ENCODE measurements at places on chromosomes 7 and 10.

- DNase-seq = no peak
Measured at GRCh38 chr7:117084286-117084685, 131.0 kb downstream of the ST7 start.

- no peak for DNase-seq
Measured at GRCh38 chr7:96973986-96974385, 31.4 kb upstream of the DLX6 start.

DNA sequence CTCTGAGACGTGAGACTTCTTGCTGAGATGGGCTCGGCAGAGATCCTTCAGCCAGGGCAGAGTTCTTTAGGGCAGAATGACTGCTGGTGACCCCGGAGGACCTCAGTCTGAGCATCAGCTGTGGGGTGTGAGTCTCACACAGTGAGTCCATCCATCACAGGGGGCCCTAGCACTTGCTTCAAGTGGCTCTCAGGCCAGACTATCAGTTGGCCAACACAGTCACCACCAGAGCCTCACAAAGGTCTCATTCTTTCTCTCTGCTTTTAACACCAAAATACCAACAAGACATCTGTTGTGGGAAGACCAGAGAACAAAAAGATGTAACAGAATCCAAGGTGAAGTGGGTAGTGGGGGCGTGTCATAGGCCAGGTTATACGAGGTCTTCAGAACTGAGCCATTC is 345.6 kb upstream of the NRP1 start:
- no peak for DNase-seq

DNA sequence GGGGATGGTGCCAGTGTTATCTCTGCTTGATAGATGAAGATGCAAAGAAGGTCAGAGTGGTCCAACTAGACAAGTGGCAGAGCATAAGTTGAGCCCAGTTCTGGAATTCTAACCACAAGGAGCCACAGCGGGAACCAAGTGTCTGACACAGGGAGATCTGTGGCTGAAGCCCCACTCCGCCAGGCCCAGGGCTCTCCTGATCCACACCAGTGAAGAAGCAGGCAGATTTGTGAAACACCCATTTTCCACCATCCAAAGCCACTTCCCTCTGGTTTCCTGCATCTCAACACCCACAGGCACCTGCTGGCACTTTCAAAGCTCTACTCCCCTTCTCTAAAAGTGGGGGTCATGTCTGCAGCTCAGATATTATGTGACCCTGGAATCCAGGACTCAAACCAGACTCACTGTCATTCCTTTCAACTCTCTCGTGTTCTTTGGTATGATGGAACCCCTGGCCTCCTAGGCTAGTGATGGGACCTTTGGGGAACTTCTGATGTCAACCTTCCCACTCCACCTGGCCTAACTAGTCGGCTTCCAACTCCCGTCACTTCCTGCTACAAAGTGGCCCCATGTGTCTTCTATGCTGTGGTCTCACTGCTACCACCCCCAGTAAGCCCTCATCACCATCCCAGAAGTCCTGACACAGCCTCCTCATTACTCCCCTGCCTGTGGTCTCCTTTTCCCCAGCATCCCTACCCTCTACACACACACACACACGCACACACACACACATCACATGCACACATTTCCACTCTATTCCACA is 177.6 kb downstream of the GRID1 start:
- DNase-seq = no peak

GRCh38 chr10:36771725-36772124 is 353.7 kb upstream of the ANKRD30A start:
- DNase-seq = no peak

DNA sequence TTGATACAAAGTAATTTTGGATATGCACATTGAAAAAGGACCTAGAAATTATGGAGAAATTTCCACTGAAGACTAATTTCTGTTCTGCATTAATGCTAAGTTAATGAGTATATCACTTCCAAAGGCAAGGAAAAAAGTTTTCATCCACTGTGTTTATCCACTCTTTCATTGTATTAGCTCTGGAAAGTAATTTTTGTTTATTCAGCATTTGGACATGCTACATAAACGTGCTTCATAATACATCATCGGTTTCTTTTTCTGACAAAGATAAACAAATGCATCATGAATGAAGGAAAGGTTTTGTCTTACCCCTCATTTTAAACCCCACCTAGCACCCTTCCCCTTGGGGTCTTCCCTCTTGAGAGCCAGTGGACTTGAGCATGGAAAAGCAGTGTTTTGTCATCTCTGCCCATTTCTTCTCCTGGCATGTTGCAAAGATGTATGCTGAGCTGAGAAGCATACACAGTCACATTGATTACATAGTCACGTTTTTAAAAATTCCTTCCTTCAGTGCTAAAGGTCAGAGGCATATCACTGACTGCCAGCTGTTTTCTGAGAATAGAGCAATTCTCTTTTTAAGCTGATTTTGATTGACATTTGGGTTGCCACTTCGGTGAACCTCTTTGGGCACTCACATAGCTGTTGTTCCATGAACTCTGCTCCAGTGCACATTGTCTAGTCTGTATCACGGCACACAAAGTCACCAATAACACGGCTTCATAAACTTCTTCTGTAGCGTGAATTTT is 65.9 kb upstream of the C7orf33 start:
- no peak for DNase-seq

- DNase-seq = no peak
Measured at GRCh38 chr7:105673367-105674084, 92.2 kb upstream of the EFCAB10 start.

DNA sequence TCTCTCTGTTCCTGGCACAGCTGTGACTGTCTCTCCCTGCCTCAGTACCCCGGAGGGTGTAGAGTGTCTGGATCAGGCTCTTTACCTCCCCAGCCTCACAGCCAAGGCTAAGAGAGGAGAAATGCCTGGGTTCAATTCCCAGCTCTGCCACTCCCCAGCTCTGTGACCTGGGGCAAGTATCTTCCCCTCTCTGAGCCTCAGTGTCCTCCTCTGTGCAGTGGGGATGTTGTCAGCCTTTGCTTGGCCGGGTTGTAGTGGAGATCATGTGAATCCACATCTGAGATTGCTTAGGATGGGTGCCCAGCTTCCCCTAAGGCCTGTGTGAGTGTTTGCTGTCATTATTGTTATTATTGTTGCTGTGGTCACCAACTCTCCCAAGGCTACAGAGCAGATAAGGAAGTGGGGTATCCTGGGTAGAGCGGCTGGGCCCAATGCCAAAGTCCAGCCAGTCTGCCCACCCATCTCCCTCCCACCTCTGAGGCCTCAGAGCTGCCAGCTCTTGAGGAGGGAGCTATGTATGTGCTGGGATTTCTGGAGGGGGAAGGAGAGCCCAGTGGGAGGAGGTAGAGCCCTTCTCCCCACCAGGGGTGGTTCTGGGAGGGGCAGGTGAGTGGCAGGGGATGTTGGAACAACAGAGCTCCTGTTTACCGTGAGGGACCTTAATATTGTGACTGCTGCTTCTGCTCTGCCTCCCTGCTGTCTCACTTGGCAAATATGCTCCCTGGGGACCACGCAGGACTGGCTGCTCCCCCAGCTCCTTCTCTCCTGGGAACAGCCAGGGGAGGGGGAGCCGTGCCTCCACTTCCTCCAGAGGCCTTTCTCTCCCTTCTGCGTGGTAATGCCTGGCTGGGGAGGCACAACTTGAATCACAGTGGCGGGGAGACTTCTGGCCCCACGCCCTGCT is 170.5 kb downstream of the RPS24 start:
- no peak for DNase-seq

DNA sequence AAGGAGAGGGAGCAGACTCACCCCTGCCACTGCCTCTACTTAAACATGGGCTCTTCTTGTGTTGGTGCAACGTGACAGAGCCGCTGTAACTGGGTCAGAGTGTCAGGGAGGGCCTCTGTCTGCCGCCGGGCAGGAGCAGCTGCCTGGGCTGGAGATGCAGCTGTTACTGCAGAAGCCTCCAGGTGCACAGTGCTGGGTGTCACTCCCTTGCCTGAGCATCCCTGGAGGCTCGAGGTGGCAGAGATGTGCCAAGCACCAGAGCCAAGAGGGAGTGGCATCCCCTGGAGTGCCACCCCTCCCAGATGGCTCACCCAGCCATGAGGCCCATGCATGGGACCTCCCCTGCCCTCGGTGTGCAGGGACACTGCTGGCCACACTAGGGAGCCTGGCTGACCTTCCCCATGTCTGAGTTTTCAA is 145.7 kb downstream of the PRPF18 start:
- DNase-seq = no peak

DNA sequence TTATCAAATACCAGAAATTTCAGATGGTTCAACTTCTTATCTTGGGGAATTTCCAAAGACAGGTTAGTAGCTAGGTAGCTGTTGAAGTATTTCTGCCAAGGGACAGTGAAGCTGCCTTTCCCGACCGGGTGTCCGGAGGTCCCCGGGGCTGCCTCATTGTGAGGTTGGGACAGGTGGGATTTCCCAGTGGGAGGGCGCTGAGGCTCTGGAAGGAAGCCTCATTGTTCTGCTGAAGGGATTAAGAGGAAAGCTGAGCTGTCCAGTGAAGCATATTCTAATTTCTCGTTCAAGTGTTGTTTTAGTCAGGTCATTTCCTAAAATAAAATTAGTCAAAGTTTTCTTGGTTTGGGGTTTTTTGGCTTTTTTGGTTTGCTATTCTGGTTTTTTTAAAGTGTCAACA is 244.2 kb downstream of the MGMT start:
- no peak for DNase-seq

- DNase-seq = no peak
Measured at GRCh38 chr7:130131964-130132875, 61.9 kb downstream of the KLHDC10 start.

- DNase-seq = no peak
Measured at GRCh38 chr10:43822631-43823580, 174.2 kb upstream of the ZNF32 start.

- no peak for DNase-seq
Measured at GRCh38 chr10:49602380-49603023, 7.6 kb upstream of the SLC18A3 start.

DNA sequence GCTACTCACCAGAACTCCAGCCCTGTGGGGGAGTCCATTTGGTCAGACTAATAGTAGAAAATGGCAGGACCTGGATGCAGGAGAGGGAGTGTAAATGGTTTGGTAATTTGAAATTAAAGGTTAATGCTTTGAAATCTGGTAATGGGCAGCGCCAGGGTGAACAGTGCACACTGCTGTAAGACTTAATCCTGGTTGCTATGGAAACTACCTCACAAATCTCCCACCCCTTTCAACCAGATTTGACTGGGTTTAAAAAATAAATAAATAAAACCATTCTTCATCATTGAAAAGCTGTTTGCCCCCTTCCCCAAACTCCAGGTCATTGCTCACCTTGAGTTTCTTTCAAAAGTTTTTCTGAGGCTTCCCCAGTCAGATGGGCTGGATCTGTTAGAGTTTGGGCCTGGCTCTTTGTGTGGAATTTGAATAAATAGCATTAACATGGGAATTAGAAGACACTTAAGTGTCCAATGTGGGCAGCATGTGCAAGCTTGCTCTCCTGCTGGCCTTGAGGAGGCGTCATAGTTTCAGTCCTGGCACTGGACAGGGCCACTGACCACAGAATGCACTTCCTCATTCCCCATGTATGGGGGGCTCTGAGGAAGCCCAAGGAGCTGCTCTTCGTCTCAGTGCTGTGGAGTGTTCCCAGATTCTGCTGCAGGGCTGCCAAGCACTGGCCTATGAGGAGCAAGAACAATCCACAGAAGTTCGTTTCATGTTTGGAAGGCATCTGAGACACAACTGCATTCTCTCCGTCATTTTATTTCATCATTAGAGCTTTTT is 90.7 kb downstream of the LRRC4 start:
- no peak for DNase-seq

DNA sequence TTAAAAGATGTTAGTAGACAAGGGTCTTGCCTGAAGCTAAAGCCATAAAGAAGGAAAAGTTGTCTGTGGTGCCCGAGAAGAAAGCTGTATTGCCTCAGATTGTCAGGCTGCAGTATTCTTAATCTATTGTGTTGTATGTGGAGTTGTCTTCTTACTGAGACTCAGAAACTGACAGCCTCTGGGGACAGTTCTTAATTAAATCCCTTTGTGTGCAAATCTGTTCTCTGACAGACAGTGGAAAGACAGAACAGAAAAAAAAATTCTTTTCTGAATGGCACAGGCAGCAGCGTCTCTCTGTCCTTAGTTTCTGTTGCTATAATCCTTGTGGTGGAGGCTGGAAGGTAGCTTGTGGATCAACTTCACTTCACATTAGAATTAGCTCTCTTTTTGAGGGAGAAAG is 16.8 kb downstream of the VWC2 start:
- no peak for DNase-seq

- no peak for DNase-seq
Measured at GRCh38 chr7:30422922-30423321, 55.7 kb downstream of the NOD1 start.

GRCh38 chr7:138388673-138389491 is 71.2 kb upstream of the TRIM24 start:
- DNase-seq = no peak

GRCh38 chr10:11304906-11305585 is 287.4 kb downstream of the CELF2 start:
- no peak for DNase-seq

DNA sequence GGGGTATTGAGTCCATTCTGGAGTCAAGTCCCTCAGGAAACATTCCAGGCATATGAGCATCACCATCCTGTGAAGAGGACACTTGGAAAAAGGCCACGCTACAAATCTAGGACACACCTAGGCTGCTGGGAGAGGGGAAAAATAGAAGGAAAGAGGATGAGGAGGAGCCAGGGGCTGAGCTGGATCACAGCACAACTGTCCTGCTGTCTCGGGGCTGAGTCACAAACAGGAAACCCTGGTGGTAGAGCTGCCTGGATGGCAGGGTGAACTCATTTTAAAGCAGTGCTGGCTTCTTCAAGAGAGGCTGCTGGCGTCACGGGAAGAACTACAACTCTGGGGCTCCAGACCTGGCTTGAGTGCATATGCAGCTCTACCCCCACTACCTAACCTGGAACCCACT is 151.5 kb downstream of the RNF216 start:
- DNase-seq = no peak

GRCh38 chr10:128051548-128051947 is 74.7 kb downstream of the MKI67 start:
- DNase-seq = no peak

- no peak for DNase-seq
Measured at GRCh38 chr7:117143066-117143465, 179.8 kb downstream of the WNT2 start.

DNA sequence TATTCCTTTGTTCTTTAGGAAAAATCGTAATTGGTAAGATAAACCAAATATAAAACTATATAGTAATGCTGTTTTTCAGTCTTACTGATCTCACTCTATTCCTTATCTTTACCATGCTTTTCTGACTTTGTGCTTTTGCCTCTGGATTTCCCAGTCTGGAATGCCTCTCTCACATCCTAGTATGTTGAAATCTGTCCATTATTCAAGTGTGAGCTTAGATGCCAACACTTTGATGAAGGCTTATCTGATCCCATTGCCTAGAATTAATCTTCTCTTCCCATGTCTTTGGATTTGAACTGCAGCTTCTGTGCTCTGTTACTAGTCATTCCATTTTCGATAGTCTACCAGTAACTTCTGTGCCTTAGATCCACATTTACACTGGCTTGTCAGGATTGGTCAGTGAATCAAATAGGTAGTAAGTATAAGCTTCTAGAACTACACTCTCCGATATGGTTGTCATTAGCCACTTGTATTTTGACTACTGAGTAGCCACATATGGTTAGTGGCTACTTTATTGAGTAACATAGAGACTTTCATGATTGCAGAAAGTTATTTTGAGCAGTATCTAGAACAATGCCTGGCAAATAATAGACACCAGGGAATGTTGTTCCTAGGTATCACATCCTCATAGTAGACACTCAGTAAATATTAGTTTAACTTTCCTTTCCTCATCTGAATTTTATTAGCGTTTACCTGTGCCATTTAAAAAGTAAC is 92.9 kb downstream of the BMPR1A start:
- no peak for DNase-seq

- DNase-seq = no peak
Measured at GRCh38 chr7:117281562-117281961, 41.3 kb downstream of the WNT2 start.
